ENCODE measurements at places on chromosomes 13 and 19.

- DNase-seq: no peak
These were observed 27.1 kb downstream of the FAM216B start for GRCh38 chr13:42808341-42808940.

GRCh38 chr19:1122972-1123363 lies 19.2 kb downstream of the GPX4 start:
- DNase-seq: no peak

DNA sequence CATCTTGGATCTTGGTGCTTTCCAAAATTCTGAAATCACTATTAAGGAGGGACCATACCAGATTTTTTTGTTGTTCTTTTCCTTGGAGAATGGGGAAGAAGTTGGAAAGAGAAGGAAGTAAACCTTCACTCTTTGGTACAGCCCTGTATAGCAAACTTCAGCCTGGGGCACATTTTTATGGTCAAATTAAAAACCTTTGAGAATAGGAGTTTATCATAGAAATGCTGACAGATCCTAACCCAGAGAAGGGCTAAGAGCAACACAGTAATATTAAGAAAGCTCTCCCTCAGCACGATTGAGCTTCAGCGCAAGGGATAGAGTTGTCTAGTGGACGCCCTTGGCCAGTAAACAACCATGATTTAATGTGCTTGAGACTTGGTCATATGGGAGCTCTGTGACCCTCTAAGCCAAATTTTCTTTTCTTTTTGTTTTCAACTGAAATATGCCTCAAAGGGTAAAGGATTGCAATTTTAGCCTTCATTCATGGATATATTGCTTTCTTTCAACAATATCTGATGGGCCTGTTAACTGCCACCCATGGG lies 294.3 kb upstream of the MAB21L1 start:
- DNase-seq: no peak

- DNase-seq: no peak
These were observed 81.1 kb upstream of the SIAH3 start for GRCh38 chr13:45932676-45933075.

DNA sequence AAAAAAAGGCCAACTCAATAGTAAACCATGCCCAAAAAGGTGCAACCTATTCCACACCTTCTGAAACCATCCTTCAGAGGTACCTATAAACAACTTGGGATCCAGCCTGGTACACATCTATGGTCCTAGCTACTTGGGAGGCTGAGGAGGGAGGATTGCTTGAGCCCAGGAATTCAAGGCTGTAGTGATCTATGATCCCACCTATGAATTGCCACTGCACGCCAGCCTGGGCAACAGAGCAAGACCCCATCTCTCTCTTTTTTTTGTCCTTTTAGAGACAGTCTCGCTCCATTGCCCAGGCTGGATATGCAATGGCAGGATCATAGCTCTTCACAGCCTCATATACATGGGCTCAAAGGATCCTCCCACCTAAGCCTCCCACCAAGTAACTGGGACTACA lies 26.0 kb downstream of the ZSWIM4 start:
- DNase-seq: no peak

- DNase-seq: no peak
These were observed 5.6 kb downstream of the INAFM1 start for GRCh38 chr19:47280183-47280797.
